DND-41 (cell line): ENCODE measurements at places on chromosomes 12 and 14.

- no peak for DNase-seq
Observed at GRCh38 chr12:74328623-74329022, 209.0 kb upstream of the ATXN7L3B start.

GRCh38 chr14:76117789-76118484 is 33.8 kb upstream of the GPATCH2L start:
- no peak for DNase-seq

GRCh38 chr14:73225496-73225895 is 11.8 kb upstream of the PAPLN start:
- no peak for DNase-seq

GRCh38 chr12:115364921-115365320 is 680.9 kb upstream of the TBX3 start:
- DNase-seq = no peak

GRCh38 chr12:59382282-59383078 is 213.3 kb upstream of the SLC16A7 start:
- DNase-seq = no peak

DNA sequence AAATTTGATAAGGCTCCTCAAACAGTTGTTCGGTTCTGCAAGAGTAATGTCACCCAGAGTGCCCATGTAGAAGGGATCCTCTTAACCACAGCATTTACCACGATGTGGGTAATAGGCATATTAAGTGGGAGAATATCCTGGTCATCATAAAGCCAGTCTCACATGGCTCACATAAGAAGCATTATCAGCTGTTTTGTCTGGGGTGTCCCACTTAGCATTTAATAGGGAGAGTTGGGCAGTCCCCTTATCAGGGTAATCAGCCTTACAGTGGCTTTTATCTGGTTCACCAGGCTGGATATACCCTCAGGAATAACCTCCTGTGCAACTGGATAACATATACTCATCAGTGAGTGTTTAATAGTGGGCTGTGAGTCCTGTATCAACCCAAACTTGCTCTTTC is 12.9 kb upstream of the TMEM263 start:
- DNase-seq = no peak

DNA sequence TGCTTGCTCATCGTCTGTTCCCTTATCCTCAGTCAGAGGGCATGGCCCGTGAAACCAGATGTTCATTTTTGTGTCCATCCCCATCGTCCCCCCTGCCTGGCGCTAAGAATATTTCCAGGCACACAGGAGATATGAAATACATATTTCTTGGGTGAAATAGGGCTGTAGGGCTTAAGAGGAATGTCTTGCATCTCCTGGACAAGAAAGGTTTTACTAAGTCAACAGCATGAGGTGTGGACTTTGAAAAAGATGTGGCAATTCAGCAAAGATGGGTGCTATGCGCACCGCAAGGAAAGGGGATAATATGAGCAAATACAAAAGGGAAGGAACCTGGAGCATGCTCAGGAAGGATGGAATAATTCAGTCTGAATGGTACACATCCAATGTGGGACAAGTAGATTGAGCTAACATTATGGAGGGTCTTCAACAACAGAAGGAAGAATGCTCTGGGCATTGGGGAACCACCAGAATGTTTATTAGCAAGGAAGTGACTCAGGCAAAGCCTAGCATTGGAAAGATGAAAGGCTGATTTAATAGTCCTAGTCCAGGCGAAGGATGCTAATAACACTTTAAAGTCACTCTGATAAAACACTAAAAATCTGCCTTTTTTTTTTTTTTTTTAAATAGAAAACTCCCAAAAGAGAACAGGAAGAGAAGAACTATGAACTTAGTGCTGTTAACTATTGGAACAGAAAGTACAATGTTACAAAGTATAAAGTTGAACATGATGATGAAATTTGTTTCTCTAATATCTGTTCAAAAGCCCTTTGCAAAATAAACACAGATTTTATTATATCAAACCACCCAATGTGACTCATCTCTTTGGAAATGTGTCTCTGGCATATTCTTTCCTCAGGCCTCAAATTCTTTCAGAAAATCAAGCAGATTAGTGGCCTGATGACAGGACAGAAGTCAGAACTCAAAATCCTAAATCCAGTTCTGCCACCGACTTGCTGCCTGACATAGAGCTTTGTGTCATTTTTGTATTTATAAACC is 449.5 kb downstream of the BCAT1 start:
- DNase-seq = no peak

DNA sequence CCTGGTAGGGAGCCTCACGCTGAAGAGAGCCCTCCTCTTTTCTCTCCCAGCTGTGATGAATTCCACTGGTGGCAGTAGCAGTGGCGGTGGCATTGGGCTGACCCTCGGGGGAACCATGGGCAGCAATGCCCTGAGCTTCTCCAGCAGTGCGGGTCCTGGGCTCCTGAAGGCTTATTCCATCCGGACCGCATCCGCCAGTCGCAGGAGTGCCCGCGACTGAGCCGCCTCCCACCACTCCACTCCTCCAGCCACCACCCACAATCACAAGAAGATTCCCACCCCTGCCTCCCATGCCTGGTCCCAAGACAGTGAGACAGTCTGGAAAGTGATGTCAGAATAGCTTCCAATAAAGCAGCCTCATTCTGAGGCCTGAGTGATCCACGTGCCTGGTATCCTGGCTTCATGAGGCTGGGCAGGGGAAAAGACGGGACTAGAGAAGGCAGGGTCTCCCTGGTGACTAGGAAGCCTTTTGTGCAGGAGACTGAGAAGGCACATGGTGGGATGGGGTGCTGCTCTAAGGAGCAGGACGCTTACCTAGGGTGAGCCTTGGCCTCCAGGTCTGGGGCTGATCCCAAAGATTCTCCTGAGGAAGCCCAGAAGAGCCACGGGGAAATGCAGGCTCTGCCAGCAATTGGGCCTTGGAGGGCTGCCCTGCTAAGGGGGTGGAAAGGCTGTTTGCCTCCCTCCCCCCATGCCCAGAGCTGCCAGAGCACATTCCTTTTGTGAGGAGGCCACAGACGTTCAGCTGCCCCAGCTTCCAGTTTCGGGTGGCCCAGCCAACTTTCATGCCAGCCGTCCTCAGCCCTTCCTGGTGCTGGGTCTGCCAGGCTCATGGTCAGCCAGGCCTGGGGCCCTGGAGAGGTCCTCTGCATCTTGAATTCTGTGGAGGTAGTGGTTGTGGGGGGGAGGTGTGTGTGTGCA is 15.8 kb downstream of the KRT7 start:
- DNase-seq = no peak

DNA sequence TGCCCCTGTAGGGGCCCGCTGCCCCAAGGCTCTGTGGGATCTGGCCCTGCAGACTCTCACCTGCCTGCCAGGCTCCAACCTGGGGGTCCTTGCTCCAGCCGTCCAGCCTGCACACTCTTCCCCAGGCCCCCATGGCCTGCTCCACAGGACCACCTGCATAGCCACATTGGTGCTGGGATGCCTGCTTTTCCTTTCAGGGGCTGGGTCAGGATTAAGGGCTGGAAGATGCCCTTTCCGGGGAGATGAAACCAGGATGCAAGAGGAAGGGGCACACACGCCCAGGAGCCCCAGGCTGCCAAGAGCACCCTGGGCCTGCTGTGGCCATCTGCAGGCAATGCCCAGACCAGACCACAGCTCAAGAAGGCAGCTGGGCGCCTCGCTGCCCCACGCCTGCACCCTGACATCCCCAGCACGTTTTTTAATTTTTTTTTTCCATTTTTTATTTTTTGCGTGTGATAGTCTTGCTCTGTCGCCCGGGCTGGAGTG is 15.0 kb downstream of the BAG5 start:
- no peak for DNase-seq

- DNase-seq = peak; percentile 6
Observed at GRCh38 chr14:81400202-81400678, at the start of gene STON2. STON2 (minus strand) TSS chr14:81400324; CDS start chr14:81398382, 1,942 bp downstream.

GRCh38 chr12:120406553-120406952 is 31.4 kb upstream of the COX6A1 start:
- no peak for DNase-seq

- DNase-seq = no peak
Observed at GRCh38 chr12:3353621-3354020, 137.4 kb upstream of the PRMT8 start.

DNA sequence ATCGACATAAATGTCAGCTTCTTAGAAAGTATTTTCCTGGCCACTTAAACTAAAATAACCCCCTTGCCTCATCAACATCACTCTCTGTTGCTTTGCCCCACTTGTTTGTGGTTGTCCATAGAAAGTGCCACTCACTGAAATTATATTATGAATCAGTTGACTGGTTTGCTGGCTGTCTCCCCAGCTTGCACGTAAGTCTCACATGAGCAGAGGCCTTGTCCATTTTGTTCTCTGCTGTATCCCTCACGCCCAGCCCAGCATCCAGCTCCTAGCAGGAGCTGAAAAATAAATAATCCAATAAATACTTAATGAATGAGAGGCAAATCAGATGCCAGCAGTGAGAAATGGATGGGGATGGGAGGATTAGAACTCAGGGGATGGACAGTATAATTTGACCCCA is 159.3 kb downstream of the KSR2 start:
- no peak for DNase-seq
